ENCODE measurements at places on chromosomes 16 and 17.

DNA sequence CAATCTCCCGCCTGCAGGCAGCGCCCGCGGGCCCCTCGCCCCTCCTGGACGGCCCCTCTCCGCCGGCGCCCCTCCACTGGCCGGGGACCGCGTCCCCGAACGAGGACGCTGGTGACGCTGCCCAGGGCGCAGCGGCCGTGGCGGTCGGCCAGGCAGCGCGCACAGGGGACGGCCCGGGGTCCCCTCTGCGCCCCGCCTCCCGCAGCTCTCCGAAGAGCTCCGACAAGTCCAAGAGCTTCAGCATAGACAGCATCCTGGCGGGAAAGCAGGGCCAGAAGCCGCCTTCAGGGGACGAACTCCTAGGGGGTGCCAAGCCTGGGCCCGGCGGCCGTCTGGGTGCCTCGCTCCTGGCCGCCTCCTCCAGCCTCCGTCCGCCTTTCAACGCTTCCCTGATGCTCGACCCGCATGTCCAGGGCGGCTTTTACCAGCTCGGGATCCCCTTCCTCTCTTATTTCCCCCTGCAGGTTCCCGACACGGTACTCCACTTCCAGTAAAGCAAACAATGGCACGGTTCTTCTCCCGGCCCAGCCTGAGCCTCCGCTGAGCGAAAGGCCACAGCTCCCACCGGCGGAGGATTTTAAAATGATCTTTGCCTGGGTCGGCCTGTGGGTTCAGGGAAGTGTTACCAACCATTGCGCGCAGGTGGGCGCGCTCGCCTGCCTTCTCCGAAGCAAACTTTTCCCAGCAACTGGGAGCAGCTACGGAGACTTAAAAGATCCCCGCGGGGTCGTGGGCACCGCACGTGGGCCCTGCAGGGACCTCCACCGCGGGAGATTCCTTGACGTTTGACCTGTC lies 1.1 kb downstream of the FOXL1 start:
- DNase-seq = no peak

GRCh38 chr16:50305441-50306061 lies 39.2 kb downstream of the ADCY7 start:
- DNase-seq = no peak

GRCh38 chr17:13099926-13100325 lies 82.1 kb upstream of the ELAC2 start:
- no peak for DNase-seq

- peak; percentile 42 for DNase-seq
These were observed 93.9 kb downstream of the YPEL2 start for GRCh38 chr17:59425085-59425931.

DNA sequence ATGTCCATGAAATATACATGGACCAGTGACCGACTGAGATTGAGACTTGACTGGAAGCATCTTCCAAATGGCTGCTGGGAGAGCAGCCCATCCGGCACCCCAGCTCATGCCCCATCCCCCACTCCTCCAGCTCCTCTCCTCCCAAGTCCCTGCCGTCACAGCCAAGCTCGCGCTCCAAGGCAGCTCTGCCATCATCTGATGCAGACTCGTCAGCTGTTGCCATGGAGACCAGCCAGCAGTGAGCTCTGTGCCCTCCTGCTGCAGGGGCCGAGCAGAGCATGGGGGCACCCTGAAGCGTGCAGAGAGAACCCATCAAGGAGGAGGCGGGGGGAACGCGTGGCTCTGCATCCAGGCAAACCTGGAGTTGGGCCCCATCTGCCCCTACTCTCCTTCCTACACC lies 74.5 kb upstream of the TNRC6C start:
- DNase-seq = no peak
